ENCODE measurements at places on chromosomes 7 and 10.

DNA sequence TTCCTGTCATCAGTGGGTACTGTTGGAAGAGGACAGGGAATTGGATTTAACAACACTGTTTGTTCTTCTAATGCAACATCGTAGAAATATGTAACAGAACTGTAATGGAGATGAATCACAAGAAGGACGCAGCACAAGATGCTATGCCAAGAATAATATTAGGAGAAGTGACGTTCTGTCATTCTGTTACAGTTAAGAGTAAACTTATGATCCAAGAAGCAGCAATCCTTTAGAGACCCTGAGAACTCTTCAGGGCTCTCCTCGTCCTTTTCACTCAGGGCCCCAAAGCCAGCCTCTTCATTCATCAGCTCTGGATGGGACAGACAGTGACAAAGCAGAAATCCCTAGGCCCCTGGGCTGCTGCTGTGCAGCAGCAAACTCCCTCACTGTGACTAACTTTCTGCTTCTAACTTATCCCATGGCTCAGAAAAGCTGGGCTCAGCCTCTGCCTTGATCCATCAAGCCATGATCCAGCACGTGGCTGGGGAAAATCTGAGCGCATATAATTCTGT, 8.7 kb upstream of the IL6 start:
- DNase-seq: peak; percentile 81

DNA sequence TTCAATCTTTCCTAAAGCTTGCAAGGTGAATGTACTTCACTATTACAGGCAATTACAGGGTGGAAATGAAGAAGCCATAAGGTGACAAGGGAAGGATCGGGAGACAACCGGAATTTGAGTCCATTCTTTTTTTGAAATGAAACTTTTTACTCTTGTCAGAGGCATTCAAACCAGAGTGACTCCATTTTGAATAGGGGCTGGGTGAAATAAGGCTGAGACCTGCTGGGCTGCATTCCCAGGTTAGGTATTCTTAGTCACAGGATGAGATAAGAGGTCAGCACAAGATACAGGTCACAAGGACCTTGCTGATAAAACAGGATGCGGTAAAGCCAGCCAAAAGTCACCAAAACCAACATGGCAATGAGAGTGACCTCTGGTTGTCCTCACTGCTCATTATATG, 363.3 kb downstream of the TYW1 start:
- DNase-seq: peak; percentile 53

- DNase-seq: peak; percentile 93
Observed at GRCh38 chr10:110353244-110354119, 48.8 kb upstream of the SMNDC1 start.

DNA sequence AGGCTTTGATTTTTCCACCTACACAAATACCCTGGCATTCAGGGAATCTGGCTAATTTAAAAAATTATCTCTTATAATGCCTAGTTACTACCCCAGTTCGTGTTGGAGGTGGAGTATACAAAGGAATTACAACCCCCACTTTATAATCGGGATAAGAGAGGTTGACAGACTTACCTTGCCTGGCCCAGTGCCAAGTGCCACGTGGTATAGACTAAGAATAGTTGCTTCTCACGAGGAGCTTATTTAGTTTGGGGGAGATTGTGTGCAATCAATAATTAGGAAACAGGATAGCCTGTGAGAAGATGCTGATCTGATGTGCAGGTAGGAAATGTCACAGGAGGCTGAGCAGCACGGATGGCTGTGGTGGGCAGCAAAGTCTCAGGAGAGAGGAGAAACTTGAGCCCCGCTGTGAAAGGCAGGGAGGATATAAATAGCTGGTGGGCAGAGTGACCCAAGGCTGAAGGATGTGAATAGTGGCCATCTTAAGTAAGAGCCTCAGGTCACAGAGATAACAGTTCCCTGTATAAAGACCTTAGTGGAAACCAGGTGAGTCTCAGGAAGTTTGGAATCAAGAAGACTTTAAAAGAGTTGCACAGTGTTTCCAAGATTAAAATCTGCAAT, 11.3 kb upstream of the ATXN7L1 start:
- DNase-seq: no peak

DNA sequence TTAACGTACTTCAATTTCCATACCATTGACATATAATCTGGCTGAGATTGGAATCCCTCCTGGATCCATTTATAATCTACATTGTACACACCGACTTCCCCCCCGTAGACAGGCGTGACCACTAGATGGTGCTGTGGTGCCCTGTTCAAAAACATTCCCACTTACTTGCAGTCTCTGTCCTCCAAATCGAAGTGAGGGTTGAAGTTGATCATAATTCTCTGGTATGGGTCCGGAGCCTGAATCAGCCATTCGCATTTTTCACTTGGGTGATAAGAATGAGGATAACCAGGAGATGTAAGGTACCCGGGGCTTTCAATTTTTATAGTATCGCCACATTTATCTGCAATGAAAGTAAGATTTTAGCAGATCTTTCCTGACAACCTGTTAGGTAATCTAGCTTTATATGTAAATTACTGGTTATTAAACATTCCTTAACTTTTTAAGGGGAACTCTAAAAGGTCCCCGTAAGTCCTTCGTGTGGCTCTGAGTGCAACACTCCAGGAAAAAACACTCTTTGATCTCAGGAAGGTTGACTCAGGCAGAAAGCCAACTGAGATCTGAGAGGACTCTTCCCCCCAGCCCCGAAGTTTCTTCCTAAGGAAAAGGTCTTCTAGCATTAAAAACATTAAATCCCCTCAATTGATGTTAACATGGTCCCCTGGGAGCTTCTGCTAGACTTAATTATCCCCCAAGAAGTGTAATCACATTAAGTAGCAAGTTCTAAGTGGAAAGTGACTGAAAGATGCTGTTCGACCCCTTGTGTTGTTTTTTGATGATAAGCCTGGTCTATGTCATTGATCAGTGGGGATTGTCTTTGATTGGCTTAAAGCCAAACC, 3.7 kb downstream of the NRP1 start:
- peak; percentile 81 for DNase-seq
